Inflammatory macrophage (primary cell): ENCODE measurements at places on chromosomes 13 and 19.

GRCh38 chr19:29495901-29496441 lies 29.8 kb upstream of the VSTM2B start:
- no peak for DNase-seq

DNA sequence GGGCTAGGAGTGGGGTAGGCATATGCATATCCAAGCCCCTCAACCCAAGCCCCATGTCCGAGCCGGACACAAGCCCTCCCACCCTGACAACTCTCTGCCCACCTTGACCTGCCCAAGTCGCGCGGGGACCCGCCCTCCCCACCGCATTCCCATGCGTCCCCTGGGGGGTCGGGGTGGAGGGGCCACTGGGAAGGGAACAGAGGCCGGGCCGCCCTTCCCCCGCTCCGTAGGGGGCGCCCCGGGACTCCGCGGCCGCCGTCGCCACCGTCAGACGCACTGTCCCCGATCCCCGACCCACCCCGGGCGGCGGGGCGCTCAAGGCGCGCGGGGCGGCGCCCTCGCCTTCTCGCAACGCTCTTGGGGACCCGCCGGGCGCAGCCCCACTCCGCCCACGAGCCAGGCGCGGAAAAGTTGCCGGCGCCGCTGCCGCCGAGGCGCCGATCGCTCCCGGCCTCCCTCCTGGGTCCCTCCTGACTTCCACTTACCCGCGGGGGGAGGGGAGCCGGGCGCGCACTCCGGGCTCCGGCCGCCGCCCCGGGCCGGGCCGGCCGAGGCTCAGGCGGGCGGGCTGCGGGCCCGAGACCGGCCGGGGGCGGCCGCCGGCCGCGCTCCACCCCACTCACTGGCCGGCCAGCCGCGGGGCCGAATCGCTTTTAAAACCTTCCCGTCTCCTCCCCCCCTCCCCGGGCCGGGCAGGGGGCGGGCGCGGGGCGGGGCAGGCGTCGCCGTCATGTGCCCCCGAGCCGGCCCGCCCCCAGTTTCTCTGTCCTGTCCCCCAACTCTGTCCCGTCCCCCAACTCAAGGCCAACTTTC lies 34.4 kb upstream of the NANOS3 start:
- DNase-seq: peak; percentile 88

- DNase-seq: no peak
These were observed 49.4 kb upstream of the INTS6 start for GRCh38 chr13:51502153-51502651.

DNA sequence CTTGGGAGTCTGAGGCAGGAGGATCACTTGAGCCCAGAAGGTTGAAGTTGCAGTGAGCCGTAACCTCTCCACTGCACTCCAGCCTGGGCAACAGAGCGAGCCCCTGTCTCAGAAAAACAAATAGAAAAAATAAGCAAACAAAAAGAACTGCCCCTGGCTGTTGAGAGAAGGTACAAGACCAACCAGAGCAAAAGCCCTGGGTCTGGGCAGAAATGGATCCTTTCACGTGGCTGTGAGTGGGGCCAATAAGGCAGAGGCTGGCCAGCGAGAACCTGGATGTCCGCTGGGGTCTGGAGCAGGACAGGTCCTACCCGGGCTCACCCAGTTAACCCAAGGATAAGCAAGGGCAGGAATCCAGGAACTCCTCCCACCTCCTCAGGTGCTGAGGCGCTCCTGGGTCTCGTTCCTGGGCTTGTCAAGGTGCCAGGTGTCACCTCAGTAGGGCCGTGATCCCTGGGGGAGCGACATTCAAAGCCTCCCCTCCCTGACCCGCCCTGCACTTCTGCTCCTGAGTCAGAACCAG lies 4.7 kb upstream of the SLC5A5 start:
- no peak for DNase-seq

DNA sequence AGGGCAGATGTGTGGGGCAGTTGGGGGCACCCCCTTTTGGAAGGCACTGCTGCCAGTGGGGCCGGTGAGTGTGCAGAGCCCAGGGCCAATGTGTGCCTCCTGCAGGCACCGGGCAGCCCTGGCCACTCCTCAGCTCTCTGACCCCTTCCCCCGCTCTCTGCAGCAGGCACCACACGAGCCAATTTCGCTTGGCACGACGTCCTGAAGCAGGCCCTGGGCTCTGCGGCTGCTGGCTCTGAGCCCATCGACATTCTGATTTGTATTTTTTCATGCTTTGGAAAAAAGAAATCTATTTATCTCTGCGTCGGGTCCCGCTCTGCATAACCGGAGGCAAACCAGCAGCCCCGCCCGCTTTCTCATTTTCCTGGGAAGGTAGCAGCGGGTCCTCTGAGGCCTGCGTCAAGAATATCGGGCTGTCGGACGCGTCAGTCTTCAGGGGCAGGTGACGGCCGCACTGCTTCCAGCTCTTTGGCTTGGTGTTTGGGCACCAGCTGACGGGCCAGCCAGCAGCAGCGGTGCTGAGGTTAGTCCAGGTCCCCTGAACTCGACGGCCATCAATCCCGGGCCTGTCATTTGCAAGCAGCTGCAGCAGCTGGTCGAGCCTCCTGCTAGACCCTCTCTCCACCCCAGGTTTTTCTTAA lies 134.3 kb downstream of the KDM4B start:
- DNase-seq: no peak

GRCh38 chr13:72864142-72865011 lies 82.4 kb downstream of the PIBF1 start:
- no peak for DNase-seq

GRCh38 chr19:28257396-28257795 lies 955.6 kb downstream of the UQCRFS1 start:
- no peak for DNase-seq

DNA sequence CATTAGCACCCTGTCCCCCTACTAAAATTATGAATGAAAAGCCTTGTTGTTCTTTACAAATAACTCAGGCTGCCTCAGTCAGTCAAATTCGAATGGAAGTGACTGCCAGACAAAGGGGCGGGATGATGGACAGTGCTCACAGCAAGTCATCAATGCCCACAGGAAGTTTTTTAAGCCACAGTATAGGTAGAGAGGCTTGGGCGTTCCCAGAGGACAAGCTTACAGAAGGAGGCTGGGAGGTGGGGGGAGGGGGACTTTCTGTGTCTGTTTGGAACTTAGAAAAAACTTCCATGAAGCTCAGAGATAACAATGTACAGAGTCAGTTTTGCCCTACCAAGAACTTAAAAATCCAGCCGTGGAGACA lies 18.5 kb upstream of the SPRY2 start:
- no peak for DNase-seq

DNA sequence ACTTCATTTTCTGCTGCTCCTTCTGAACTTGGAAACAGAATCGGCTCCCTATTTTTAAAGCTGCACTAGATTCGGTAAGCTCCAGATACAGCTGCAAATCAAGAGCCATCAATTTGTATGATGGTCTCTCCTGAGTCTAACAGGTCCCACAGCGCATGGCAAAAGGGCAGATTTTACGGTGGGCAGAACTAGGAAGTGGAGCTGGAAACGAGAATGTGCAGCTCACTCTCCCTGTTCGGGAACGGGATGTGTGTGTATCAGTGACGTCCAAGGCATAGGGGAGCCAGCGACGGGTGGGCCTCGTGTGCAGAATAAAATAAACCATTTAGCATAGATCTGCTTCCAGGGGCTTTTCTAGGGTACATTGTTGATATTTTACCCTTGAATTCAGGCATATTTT lies 74.2 kb downstream of the COL4A1 start:
- DNase-seq: no peak

GRCh38 chr13:30355839-30356238 lies 48.5 kb upstream of the KATNAL1 start:
- DNase-seq: no peak

DNA sequence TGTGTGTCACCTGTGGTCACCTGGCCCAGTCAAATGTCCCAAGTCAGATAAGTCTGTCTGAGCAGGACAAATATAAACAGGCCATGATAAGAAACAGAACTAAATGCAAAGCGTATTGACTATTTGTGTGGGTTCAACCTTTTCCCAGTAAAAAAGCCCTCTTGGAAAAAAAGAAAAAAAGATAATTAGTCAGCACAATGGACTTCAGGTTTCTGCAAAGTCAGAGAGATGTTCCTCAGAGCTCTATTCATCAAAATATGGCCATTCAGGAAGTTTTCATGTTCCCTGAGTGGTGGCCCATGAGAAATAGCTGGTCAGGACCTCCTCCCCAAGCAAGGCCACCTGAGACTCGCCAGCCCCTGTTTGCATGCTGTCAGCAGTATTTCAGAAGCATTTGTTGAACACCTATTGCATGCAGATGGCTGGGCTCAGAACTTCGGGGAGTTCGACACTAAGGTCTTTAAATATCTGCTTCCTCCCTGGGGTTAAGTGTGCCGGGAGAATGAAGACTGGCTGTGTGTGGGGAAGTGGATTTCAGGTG lies 2.7 kb downstream of the FFAR3 start:
- DNase-seq: no peak

DNA sequence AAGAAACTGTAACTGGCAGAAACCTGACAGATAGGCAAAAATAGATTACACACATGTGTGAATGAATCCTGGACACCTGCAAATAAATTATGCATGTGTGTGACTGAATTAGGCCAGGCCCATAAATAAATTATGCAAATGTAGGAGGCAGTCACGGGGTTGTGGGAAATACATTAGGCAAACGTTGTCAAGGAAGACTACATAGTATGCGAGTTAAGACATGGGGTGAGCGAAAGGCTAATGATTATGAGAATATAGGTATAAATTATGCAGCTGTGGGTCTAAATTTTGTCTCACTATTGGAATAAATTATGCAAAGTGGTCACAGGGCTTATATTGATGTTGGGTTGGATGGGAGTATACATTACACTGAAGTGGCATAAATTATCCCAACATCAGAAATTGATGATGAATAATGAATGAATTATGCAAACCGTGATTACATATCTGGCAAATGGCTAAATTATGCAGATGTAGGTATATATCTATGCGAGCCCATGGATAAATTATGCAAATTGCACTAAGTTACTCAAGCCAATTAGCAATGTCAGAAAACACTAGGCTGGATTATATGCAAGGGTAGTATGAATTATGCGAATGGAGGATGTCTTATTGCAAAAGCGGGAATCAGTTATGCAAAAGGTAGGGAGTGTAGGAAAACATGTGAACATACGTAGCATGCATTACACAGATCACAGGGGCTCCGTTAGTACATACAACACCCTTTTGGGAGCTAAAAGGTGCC lies 6.8 kb downstream of the SLC8A2 start:
- DNase-seq: no peak

DNA sequence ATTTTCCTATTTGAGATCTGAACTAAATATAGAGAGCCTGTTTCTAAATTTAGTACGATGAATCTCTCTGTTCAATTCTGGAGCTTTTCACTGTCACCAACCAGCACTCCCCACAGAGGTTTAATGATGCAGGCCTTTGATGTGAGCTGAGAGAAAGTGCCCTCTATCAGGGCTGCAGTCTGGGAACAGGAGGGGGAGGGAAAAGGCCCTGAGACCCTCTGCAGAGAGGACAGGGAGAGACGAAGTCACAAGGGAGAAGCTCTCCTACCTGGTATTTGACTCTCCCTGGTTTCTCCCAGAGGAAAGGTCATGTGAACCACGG lies 206.8 kb upstream of the SOX1 start:
- no peak for DNase-seq

DNA sequence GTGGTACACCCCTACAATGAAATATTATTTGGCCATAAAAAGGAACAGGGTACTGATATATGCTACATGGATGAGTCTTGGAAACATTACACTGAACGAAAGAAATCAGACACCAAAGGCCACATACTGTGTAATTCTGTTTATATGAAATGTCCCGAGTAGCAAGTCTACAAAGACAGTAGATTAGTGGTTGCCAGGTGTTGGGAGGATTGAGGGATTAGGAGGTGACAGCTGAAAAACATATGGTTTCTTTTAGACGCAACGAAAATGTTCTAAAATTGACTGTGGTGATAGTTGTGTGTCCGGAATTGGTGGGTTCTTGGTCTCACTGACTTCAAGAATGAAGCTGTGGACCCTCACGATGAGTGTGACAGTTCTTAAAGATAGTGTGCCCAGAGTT lies 35.1 kb downstream of the IL17D start:
- no peak for DNase-seq

DNA sequence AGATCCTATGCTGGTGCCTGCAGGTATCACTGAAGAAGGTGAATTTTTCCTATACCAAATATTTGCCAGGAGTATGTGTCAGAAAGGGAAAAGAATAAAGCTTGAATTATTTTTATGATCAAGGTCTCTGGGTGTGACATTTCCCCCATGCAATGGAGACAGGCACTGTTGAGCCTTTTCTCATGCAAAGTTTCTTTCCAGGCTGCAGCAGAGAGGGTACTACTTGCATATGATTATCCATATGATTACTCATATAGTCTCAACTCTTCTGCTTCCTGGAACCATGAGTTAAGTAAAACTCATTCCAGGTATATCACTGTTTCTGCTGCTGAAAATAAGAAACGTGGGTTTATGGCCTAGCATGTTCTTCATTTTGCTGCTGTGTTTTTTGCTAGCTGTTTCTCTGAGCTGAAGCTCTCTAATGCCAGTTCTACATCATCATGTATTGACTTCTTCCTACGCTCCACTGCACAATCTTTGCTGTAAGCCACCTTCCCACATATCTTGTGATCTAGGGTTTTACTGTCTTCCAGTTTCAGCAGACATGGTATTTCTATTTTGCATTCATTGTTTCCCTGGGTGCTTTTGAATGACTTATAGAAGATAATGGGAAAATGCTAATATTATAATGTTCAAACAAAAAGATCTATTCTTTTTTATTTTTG lies 278.7 kb upstream of the GPC6 start:
- DNase-seq: no peak

GRCh38 chr13:35865341-35866240 lies 265.6 kb downstream of the DCLK1 start:
- DNase-seq: no peak

DNA sequence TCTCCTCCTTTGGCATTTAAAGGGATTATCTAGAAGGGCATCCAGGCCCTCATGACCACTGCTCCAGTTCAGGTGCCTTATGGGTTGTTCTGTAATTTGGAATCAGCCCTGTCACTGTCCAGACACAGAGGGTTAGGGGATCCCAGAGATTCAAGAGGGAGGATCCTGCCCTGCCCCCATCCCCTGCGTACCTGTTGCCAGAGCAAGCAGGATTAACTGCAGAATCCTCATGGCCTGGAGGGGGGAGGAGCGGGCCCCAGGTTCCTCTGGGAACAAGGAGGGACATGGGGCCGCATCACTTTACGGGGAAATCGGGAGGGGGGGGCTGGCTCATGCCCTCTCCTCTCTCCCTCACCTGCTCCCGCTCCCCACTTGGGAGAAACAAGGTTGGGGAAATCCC lies 1.0 kb downstream of the KLK11 start:
- DNase-seq: no peak

DNA sequence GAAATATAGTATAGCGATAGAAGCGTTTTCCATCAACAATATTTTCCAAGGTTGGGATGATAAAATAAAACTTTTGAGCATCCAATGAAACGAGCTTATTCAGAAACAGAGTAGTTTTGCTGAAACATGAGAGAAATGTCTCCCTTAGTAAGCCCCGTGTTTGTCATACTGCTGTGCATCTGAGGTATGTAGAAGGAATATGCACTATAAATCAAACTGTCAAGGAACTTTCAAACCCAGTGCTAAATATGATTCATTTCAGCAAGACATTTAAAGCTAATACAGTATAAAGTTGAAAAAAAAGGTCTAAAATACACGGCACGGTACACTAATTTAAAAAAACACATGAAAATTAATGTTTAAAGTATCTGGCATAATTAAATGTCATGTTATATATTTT lies 546.2 kb downstream of the SLITRK5 start:
- DNase-seq: no peak

- peak; percentile 10 for DNase-seq
These were observed 39.3 kb upstream of the SPART start for GRCh38 chr13:36385489-36385888.

- no peak for DNase-seq
These were observed 58.9 kb upstream of the SLC7A1 start for GRCh38 chr13:29654384-29654783.

GRCh38 chr19:7603919-7604318 lies 8.3 kb downstream of the CAMSAP3 start:
- no peak for DNase-seq

- no peak for DNase-seq
These were observed 5.1 kb downstream of the PEX11G start for GRCh38 chr19:7483720-7484201.
